ENCODE measurements at places on chromosomes 2 and 18.

DNA sequence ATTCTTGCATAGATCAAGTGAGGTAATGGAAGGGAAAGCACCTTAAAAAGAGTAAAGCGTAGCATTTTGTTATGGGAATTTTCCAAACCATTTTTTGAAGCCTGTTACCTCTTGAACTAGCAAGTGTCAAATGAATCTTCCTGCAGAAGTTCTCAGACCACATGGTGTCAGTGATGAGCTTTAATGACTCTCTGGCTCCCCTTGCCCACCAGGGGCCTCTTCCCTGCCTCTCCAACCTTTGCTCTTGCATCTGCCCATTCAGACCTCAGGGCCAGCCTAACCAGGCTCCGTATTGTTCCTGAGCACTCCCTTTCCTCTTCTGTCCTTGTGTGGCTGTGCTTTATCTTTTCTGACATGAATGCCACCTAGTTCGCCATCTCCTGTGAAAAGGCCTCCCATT is 155.9 kb downstream of the DIS3L2 start:
- DNase-seq = no peak

- DNase-seq = no peak
Measured at GRCh38 chr18:54157646-54158385, 66.7 kb downstream of the MBD2 start.

DNA sequence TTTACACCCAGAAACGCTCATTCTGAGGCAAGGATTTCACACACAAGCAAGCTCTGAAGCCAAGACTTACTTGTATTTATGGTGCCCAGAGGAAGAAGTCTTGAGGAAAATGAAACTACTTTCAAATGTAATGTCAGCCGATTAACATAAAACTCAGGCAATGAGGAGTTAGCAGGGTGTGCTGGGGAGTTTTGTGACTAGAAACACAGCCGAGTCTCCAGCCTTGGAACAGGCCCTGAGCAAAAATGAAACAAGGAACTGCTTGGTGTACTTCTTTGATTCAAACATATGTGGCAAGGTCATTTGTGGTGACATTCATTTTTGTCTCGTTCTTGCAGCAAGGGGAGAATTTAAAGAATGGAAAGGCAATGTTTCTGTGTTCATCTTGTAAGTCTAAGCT is 4.5 kb downstream of the DYTN start:
- DNase-seq = no peak

DNA sequence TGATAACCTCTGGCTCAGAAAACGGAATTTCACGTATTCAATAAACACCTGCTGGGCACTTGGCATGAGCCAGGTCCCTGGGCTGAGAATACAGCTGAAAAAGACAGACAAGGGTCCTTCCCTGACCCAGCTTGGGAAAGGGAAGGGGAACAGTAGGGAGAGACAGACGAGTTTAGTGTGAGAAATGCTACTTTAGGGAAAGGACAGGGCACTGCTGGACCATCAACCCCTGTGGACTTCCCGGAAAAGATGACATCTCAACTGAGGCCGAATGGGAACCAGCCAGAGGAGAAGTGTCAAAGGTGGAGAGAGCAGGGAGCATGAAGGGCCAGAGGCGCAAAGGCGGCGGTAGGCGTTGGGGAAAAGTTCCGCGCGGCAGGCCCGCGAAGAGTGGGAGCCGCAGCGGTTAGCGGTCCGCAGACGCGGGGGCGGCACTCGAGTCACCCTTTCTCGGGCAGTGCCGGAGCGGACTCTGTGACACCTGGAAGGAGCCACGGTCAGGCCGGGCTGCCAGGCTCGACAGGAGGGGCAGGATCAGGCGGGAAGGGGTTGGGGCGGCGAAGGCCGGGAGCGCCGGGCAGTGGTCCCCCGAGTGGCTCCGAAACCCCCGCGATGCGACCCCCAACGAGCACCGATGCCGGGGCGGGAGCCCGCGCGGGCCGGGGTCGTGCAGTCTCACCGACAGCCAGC is 519 bp downstream of the TEX261 start:
- no peak for DNase-seq

DNA sequence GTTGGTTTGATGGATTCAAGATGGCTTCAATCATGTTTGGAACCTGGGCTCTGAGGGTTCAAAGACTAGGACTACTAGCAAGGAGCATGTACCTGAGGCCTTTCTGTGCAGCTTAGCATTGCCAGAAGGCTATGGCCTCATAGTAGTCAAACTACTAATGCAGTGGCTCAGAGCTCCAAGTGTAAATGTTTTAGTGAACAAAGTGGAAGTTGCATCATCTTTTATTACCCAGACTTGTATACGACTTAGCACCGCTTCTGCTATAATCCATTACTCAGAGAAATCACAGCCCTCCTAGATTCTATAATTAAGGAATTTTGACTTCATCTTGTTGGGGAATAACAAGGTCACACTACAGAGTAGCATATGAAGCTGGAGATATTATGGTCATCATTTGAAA is 210.5 kb downstream of the ERBB4 start:
- DNase-seq = no peak

DNA sequence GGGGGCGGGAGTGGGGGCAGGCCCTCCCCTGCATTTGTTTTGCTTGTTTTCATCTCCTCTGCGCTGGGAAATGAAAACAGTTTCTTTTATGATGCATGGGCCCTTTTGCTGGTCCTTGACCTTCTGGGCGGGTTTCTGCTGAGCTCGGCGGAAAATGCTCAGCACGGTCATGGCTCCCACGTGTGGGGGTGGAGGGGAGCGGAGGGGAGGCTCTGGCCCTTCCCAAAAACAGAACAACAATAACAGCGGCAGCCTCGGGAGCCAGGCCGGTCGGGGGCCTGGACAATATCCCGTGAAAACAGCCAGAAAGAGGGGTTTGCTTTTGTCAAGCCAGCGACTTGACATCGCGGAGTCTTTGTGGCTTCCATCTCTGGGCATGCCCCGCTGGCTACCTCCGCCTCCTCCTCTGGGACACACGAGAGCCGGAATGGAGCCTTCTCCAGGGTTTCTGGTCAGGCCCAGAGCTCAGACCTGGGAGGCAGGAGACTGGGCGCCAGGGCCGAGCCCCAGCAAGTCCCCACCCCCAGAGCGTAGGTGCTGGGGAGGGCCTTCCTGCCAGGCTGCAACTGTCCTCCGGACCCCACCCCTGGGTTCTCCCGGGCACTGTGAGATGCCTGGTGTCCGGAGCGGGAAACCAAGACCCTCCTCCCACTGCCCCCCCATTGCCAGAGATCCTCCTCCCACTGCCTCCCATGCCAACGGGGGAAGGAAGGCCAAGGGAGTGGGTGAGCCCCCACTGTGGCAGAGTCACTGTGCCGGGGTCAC is 35.9 kb upstream of the SNED1 start:
- DNase-seq = peak; percentile 32

DNA sequence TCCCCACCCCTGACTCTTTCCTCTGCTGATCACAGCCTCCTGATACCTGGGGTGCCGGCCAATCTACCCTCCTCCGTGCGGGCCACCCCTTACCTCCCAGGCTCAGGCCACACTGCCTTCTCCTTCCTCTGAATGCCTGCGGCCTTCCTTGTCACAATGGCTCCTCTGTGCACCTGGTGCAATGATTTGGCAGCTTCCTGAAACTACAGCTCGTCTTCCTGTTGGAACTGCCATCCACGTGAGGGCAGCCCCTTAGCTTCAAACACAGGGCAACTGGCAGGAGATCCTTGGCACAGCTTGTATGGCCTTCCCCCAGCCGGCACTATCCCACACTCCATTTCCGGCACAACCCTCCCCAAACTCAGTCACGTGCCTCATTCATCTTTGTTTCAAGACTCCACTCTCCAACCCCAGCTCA is 69.0 kb downstream of the STPG4 start:
- DNase-seq = no peak

DNA sequence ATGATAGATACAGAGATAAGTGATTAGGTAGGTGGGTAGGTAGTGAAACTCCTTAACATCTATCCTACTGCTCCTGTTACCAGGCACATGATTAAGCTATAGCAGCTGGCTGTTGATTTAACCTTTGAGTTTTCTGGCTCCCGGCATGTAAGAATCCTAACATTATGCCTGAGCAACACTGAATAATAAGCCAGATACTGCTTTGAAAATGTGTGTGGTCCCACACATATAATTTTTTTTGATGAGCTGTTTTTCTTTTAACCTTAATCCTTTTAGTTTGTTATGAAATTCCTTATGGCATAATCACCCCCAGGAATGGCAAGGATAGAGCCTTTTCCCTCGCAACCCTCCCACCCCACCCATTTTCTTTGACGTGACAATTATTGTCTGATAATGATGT is 104.2 kb upstream of the NEUROD1 start:
- peak; percentile 19 for DNase-seq

DNA sequence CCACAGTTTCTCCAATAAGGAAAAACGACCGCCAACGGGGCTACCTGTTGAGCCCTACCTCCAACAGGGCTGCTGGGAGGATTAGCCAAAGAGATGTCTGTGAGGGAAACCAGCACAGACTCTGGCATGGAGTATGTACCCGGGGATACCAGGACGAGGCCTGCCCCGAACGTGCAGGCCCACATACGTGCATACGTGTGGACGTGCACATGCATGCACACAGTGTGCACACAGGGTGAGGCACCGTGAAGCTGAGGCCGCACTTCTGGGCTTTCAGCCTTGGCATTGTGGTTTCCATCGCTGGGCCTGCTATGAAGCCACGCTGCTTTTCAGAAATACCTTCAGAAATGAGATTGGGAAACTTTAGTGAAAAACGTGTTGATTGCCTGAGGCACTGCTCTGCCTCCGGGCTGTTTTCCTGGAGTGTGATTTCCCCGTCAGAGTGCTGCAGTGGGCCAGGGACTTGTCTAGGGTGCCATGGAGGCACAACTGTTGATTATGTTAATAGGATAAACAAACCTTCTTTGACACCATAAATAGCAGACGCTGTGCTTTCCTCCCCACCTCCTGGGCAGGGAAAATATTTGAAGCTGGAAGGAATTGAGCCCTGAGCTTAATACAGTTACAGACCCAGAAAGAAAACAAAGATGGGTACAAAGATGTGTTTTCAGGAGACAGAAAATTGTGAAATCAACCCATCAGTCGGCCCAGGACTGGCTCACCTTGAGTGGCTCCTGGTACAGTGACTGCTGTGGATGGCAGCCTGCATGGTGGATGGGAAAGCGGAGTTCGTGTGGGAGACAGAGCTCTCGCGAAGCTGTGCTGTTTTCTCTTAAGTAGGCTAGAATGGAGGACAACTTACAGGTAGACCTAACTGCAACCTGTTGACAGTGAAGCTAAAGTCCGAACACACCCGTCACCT is 182.3 kb downstream of the FAM210A start:
- no peak for DNase-seq

DNA sequence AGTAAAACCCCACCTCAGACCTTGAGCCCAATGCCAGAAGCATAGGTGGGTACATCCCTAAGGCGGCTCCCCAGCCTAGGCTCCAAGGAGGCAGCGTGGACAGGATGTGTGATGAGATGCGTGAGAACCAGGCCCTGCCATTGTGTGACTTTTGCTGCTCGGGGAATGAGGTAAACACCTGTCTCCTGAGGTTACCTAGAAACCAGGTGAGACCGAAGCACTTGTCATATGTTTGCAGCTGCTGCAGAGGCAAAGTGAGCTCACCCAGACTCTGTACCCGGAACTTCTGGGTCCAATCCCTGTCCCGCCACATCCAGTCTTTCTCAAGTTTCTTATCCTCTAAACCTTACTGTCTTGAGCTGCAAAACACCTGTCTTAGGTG is 3.4 kb downstream of the FBLN7 start:
- DNase-seq = peak; percentile 18

DNA sequence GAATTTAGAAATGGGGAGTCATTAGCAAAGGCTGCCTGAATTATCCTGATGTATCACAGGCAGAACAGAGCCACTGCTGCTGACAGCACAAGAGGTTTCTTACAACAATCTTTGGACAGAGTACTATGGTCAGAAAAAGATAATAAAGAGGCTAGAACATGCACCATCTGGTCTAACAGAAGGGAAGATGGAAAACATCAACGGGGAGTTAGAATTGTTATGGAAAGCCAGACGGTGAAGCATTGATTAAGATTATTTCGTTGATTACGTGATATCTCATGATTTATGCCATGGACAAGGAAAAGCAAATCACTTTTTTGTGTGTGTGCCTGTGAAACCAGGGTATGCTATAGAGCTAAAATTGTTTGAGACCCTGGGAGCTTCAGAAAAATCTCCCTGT is 409.4 kb upstream of the ETAA1 start:
- no peak for DNase-seq

GRCh38 chr18:58966005-58966677 is 101.5 kb downstream of the ZNF532 start:
- no peak for DNase-seq

- peak; percentile 12 for DNase-seq
Measured at GRCh38 chr18:8771930-8772329, 66.6 kb downstream of the MTCL1 start.

DNA sequence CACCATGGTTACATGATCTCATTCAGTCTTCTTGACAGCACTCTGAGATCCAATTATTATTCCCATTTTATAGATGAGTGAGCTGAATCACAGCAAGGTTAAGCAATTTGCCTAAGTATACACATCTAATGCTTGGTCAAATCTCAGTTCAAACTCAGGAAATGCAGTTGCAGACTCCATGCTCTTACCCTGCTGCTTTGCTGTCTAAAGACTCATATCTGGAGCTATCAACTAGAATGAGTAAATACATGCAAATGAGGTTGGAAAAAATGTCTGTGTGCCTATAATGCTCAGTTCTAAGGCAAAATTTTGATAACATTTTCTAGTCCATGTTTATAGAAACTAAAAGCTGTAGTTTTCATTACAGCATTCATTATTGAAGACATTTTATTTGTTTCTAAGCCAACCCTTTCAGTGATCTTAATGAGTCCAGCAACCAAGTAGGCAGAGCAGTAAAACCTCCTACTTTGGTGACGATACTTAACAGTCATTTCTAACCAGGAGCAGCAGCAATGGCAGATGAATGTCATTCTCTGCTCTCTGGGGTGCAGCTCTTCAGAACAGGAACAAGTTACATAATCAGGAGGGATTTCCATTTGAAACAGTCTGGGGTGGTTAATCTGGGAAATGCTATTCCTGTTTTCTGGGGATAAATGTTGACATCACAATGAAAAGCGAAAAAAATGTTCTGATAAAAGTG is 396.8 kb upstream of the UBE2E3 start:
- DNase-seq = no peak

DNA sequence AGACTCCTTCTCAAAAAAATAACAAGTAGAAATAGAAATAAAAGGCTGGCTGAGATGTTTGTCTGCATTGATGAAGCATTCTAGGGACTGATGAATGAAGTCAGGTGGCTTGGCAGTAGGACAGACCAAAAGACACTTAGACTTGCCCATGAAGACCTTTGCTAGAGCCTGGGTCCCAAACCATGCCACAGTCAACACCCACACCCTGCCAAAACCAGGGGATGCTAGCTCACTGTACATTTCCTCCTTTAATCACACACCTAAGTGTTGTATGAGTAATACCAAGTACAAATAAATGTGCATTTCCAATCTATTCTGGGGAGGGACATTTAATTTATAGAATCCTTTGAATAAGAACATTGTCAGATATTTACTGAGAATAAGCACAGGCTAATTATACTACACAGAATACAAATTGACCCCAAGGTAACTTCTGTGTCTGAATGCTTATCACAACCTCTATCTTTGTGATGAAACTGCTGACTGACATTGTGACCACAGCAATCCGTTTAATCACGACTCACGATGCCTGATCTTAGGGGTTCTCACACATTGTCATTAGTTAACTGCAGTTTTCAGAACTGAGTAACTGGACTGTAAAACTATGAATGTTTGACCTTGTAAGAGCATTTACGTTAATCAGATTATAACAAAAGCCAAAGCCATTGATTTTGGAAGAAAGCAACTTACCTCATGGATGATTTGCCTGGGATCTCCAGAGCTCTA is 10.5 kb upstream of the NOL10 start:
- DNase-seq = no peak

- no peak for DNase-seq
Measured at GRCh38 chr2:160257041-160257742, 57.1 kb upstream of the ITGB6 start.

Data from NCI-H748 treated with DMSO at 0.1 percent for 48 hours (cell line).